ENCODE measurements at places on chromosomes 1 and 21.

- DNase-seq = no peak
Observed at GRCh38 chr1:178540646-178541045, 27.7 kb downstream of the TEX35 start.

DNA sequence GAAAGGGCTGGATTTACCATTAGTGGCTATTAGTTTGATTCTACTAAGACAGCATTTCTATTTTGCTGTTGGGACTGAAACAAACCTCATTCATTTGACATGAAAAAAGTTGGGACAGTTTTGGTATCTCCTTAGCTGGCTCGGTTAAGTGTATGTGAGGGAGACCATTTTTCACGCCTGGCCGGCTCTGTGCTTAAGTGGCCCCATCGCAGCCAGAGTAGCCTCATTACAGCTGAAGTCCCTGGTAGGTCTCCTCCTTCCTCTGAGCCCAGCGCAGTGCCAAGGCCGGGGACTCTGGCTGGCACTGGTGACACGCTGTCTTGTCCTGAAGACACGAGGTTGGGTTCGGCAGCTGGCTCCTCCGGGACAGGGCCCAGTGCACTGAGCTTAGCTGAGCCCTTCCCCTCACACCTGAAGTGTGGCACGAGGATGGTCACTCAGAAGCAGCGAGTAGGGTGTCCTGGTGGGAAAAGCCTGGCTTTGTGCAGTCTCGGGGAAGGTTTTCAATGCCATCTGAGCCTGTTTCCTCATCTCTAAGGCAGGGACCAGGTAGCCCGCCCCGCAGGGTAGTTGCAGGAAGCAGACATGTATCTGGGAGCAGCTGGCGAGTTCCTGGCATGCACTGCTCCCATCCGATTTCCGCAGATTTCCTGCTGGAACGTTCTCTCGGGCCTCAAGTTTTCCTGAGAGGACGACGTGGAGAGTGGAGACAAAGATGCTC, 196.5 kb downstream of the DYRK1A start:
- no peak for DNase-seq

DNA sequence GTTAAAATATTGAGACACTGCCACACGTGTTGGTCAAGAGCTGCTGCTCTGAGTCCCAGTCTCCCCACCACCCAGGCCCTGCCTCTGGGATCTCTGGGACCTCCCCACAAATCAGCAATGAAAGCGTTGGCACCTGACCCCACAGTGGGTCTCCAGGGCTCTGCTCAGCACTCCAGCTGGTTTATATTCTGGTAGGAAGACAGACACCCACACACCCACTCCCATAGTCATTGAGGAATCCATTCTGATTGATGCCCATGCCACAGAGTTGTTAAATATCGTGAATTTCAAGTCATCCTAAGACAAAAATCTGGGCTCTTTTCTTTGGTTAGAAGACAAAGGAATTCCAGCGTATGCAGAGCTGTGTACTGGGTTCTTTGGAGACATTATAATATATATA, 91.6 kb downstream of the KIF26B start:
- no peak for DNase-seq

DNA sequence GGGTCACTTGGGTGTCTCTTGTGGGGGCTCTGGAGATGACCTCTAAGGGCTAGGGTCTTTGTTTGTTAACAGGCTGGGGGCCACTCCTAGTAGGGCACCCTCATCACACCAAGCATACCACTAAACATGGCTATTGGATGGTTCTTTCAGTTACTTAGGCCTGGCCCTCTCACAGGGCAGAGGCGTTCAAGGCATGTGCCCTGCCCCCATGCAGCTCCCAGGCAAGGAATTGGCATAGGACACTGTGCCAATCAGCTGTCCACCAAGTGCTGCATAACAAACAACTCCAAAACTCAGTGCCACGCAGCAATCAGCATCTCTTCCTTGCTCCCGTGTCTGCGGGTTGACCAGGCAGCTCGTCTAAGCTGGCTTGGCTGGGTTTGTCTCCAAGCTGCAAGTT, 2.1 kb upstream of the KCNAB2 start:
- no peak for DNase-seq

DNA sequence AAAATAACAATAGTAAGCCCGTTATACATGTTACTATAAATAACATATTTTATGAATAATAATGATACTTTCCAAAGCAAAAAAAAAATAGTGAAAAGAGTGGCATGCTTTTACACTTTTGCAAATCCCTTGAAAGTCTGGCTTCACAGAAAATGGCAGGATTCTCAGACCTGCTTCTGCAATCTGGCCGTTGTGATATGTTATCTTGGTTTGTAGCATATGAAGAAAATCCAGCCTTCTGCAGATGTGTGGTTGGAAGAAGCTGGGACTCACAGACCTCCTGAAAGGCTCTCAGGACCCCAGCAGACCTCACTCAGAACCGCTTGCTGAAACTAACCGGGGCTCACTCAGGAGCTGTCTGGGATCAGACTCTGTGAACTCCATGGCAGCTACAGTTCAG, 256.0 kb upstream of the TMEM51 start:
- no peak for DNase-seq

DNA sequence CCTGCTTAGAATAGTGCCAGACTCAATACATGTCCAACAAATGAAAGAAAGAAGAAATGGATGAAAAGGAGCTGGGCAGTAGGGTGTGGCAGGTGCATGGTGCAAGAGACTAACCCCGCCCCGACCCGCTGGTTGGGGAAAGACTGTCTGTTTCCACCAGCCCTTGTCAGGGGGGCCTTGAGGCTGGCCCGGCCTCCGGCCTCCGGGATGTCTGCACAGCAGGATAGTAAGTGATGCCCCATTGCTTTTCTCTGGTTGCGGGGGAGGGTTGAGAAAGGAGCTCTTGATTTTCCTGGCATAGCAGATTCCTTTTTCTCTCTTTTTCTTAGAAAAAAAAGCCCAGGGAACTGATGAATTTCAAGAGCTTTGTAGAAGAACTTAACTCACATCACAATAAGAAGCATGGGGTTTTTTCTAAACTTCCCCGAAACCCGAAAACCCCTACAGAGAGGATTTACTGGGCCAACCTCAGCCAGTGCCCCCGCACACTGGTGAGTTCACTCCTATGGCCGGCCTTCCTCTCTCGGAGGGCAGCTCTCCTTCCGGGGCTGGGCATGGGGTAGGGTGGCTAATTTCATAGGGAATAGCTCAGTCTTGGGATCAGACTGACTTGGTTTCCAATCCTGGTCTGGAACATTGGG, 12.5 kb upstream of the TTC22 start:
- no peak for DNase-seq

DNA sequence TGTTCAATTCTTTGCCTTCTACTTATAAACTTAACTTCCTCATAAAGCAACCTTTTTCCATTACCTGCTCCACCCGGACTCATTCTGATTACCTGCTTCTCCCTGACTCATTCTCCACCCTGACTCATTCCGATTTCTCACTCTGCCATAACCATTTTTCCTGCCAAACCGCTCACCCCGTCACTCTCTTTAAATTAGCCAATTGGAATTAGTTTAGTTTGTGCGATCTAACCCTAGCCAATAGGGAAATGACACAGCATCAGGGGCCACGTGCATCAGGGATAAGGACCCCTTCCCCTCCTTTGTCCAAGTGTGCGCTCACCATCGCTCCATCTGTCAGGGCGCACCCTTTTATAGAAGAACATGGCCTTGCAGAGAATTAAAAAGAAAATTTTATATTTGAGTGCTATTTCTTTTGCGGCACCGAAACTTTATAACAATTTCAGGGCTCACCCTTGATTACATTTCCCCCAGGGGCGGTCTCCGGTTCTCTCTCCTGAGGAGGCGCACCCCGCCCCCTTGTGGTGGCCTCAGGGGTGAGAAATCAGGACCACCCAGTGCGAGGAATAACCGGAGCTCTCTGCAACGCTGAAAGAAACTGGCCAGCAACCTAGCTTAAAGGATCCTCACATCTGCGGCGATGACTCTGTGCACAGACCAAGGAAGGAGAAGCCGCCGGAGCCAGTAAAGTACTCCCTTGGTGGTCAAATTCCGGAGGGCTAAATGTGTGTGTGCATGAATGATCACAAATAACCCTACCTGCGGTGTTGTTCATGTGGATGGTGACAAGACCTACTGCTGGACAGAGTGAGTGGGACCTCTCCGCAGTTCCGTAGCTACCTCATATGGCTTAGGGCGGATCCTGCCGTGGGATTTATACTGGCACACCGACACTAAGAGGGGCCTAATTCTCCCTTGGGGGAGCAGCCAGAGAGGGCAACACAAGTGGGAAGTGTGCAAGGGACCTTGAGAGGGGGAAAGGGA, 30.3 kb upstream of the CBR3 start:
- DNase-seq = no peak

- DNase-seq = no peak
Observed at GRCh38 chr1:232212253-232212652, 417.7 kb downstream of the SIPA1L2 start.

- no peak for DNase-seq
Observed at GRCh38 chr1:4018466-4019146, 118.5 kb upstream of the C1orf174 start.

DNA sequence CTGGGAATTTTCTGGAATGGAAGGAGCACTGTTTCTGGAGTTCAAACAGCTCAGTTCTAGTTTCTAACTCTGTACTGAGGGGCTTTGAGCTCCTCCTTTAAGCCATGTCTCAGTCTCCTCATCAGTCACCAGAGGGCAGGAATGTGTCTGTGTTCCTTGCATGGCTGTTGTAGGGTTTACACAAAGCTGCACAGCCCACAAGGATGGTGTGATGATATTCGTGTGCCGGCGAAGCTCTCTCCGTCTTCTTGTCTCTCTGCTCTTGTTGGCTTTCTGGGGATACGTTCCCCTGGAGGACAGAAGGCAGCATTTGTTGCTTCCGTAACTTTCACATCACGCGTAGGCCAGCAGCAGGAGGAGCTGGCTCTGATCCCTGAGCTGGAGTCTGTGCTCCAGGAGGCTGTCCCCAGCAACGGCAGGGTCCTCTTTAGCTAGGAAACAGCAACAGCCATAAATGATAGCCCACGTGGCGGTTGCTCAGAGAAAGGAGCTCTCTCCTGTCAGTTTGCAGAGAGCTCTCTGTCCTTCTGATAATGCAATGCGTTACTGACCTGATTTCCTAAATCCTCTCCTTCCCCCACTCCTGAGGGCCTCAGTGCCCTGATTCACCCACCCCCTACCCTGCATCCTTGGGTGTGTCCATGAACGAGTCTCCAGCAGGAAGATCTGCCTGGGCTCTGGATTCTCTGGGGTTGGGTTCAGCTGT, 189.2 kb upstream of the VAMP3 start:
- DNase-seq = no peak

DNA sequence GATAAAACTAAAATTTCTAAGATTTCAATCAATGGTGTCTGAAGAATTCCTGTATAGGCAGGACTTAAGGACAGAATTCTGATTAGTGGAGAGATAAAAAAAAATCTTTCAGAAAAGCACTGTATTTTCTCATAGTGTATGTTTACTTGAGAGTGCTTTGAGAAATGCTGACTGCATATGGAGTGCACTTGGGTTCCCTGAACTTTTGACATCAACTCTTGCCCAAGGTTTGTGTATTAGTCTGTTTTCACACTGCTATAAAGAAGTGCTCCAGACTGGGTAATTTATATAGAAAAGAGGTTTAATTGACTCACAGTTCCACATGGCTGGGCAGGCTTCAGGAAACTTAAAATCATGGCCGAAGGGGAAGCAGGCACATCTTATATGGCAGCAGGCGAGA, 275.0 kb downstream of the LRRC40 start:
- DNase-seq = no peak

DNA sequence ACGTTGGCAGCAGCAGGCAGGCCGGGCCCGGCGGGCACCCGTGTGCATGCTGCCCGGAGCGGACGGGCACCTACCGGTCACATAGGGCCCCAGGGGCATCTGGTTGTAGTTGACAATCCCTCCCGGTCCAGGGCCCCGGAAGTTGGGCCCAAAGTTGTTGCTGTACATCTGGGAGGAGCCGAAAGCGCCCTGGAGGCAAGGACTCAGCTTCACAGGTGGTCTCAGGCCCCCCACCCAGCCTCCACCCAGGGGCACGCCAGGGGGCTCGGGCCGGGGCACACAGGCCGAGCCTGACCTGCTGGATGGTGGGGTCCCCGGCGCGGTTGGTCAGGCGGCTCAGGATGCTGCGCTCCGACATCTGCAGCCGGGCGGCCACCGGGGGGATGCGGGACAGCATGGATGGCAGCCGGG, 60.6 kb downstream of the KCNAB2 start:
- no peak for DNase-seq

GRCh38 chr1:67342076-67342890, 34.6 kb downstream of the IL12RB2 start:
- DNase-seq = no peak

GRCh38 chr1:81800695-81801650, at the start of gene ADGRL2:
Gene ADGRL2, plus strand, starts transcription at chr1:81800934. Its CDS starts 36,051 bp downstream, at chr1:81836985.
- DNase-seq = peak; percentile 66

GRCh38 chr1:183349201-183349711, 68.9 kb downstream of the NMNAT2 start:
- DNase-seq = no peak

DNA sequence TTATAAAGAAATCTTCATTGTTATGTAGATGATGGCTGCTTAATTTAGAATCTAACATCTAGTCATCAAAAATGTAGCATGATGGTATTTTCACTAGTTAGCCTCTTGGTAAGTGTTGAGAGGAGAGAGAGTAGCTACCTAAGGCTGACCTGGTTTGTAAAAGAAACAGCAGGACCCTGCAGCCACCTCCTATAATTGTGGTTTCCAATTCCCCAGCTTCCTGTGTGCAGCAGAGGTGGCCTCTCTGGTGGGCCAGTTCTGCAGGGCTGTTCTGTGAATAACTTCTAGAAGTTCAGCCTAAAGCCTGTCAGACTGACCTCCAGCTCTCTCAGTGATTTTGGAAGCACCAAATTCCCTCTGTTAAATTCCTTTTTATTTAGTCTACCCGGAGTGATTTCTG, 246.4 kb upstream of the LRRC7 start:
- DNase-seq = no peak

DNA sequence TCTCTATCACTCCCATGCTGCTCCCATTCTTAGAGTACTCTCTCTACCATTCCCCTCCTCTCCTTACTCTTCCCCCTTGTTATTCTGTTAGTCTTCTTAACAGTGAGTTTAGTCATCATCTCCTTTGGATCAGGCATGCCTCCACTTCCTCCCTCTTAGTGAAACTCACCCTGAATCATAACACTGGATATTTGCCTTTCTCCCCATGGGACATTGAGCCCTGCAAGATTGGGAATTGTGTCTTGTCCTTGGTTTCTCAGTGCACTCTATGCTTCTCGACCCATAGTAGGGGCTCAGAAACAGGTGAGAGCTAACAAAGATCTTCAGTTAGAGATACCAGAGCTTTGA, 68.3 kb upstream of the GCLM start:
- DNase-seq = no peak

GRCh38 chr1:62444701-62445100, 7.9 kb downstream of the USP1 start:
- DNase-seq = no peak

DNA sequence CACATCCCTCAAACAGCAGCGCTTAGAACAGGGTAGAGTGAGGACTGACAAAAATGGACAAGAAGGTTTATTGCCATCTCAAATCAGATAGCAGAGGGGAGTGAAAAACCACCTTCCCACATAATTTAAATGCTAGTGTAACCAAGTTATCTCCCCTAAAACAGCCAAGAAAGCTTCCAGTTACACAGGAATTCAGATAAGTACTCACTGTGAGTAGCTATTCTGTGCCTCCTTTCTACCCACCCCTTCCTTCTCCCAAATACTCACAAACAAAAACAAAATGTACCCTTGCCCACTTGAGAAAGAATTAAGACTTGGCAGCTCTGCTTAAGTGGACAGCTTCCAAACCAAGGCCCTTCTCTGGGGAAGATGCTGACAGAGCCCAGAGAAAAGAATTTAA, 9.1 kb downstream of the OTUD7B start:
- no peak for DNase-seq

All from NCI-H187 treated with DMSO at 0.1 percent for 48 hours (cell line).